H4 (cell line): ENCODE measurements at places on chromosomes 2 and 18.
A peak's percentile ranks its signal among the peaks of the same experiment; 100 is the strongest.

GRCh38 chr2:60741576-60741975 lies 14.5 kb upstream of the PAPOLG start:
- no peak for DNase-seq

DNA sequence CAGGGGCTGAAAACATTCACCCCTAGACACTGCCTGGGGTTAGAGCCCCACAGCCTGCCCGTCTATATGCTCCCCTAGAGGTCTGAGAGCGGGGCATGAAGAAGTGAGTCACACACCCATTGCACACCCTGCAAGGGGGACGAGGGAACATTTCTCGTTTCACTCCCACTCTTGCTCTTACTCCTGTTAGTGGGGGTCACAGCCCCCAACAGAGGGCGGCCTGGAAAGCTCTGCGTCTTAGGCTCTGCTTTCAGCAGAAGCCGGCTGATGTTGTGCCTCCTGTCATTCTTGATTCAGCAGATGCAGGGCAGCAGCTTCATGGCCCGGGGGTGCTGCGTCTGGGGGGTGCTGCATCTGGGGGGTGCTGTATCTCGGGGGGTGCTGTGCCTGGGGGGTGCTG lies 141.3 kb downstream of the ASB1 start:
- DNase-seq = no peak

- no peak for DNase-seq
These were observed 181.8 kb upstream of the RAB6C start for GRCh38 chr2:129797489-129798300.

DNA sequence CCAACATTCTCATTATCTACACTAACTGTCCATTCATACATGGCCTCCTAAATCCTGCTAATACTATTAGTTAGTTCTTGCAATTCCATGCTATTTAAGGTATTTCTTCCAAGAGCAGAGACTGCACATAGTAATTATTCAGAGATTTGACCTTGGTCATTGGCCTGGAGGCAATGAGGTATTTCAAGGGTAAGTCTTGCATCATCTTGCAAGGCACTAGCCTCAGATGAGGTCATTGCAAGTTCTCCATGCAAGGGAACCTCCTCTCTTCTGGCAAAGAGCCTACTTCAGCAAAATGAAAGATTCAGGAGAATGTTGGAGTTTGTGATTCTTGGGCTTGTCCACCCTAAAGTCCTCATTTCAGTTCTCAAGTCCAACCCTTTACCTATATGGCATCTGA lies 48.5 kb upstream of the IKZF2 start:
- peak; percentile 13 for DNase-seq

DNA sequence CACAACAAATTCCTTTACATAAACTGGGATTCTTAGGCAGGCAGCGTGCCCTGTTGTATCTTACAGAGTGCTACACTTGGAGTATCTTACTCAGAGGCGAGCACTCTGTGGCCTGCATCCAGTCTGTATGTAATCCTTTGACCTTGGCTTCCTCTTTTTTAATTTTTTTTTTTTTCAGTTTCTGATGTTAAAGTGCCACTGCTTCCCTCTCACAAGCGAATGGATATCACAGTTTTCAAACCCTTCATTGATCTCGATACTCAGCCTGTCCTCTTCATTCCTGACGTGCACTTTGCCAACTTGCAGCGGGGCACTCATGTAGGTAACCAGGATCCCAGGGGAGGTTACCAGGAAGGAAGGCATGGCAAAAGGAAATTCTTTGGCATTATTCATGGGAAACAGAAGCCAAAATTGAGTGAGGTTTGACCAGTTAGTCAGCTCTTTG lies 40.4 kb downstream of the GRHL1 start:
- DNase-seq = no peak

DNA sequence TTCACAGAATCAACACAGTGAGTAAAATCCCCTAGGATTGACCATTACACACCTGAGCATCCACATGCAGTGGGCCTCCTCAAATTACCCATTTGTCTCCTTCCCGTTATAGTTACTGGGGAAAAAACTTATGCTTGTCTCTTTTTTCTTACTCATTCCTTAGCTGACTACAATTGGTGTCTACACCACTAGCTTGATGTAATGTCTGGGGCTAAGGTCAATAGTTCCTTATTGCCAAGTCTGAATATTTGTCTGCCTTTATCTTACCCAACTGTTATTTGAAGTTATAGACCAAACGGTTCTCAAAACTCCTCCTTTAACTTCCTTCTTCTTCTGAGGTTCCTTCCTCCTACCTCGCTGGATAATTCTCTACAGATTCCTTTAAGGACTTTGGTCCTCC lies 41.9 kb upstream of the TMEM17 start:
- no peak for DNase-seq

DNA sequence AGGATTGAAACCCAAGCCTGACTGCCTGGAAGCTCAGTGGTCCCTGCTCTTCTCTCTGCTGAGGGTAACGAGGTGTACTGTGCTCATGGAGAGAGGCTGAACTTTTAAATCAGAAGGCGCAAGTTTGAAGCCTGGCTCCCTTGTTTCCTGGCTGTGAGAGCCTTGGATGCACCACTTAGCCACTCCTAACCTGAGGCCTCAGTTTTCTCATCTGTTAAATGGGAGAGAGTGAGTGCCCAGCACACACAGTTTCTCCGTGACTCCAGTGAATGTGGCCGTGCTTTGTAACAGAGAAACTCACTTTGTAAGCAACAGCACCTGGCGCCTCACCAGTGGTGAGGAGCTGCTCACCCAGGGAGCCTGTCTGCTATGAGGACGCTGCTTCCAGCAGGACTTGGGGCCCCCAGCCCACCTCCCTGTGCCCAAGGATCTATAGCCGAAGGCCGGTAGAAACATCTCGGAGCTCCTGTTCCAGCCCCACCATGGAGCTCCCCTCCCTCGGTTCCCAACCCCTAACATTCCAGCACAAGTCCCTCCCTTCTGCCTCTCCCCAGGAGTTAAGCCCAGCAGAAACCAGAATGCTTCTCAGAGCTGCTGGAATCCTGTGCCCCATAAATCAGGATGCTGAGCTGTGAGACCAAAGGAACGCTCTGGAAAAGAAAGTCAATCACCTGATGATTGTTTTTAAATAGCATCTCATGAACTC lies 20.3 kb upstream of the KCNK3 start:
- DNase-seq = no peak

GRCh38 chr18:46293742-46294181 lies 189.6 kb downstream of the HAUS1 start:
- no peak for DNase-seq

DNA sequence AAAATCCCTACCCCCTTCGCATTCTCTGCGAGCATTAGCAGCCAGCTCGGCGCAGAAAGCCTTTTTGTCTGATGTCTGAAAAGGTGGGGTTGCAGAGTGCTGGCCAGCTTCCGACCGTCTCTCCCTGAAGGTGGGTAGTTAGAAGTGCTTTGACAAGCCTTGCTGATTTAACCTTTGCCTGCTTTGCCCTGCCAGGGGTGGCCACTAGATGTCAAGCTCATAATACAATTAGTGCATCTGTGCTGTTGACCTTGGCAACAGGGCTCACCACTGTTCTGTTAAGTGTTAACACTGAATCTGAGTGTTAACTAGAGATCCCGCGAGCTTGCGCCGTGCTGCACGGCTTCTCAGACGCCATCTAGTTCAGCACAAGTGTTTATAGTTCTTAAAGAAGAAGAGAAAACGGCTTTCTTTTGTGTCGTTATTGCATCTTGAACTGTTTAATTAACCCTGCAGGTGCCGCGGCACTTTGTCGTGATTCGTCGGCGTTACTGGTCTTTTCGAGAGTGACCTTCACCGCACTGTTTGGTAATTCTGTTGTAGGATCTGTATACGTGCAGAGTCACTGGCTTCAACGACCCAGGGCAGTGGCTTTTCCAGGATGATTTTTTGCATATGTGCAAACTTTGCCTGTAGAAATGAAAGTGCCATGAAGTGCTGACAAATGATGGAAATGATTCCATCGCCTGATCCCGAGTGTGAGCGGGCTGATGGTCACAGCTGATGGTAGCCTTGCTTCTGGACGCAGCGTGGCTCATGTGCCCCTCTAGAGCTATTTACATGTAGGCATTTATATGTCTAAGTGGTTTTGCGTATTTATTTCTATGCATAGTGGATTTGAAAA lies 5.5 kb downstream of the SALL3 start:
- DNase-seq = peak; percentile 26

DNA sequence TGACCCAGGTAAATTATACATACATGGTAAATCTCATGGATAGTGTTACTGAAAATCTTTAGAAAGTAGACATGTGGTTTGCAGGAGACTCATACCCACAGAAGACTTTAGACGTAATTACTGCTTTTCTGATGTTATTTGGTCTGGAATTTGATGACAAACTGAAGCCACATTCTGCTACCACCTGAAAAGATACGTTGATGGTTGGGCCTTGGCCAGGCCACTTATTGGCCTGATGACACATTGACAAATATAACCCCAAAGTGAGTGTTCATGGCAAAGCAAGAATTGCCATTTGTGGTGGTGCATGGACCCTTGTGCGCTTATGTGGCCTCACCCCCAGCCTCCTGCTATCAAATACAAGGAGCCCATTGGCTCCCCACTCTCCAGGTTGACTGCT lies 155.6 kb downstream of the METTL4 start:
- DNase-seq = no peak

DNA sequence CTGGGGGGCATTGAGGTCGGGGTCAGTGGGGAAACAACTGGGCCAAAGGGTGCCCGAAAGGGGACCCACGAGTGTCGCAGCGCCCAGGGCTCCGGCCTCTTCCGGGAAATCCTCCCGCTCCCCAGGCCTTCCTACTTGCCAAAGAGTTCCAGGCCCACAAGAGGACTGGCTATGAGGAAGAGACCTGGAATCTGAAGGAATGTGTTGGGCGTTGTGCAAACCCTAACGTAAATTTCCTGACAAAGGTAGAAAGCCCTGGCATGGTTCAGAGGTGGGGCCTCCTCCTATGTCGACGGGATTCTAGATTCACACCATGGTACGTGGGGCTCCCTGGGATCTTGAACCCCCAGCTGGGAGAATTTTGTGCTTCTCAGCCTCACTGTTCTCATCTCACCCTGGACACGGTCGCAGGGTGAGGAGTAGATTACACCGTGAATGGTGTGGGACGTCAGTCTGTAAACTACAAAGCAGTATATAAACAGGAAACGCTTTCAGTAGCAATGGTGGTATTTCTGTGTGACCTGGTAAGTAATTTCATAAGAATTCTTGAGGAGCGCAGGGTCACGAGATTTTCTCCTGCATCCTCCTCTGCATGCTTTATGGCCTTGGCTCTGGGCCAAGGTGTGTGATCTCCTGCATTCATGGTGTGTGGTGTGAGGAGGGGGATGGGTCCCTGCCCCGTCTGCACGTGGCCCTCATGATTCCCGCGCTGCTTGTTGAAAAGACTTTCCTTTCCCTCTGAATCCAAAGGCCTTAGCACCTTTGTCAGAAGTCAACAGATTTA lies 868 bp downstream of the HSBP1L1 start:
- peak; percentile 92 for DNase-seq

- DNase-seq = no peak
These were observed 11.9 kb upstream of the DNAH7 start for GRCh38 chr2:196080526-196080925.

DNA sequence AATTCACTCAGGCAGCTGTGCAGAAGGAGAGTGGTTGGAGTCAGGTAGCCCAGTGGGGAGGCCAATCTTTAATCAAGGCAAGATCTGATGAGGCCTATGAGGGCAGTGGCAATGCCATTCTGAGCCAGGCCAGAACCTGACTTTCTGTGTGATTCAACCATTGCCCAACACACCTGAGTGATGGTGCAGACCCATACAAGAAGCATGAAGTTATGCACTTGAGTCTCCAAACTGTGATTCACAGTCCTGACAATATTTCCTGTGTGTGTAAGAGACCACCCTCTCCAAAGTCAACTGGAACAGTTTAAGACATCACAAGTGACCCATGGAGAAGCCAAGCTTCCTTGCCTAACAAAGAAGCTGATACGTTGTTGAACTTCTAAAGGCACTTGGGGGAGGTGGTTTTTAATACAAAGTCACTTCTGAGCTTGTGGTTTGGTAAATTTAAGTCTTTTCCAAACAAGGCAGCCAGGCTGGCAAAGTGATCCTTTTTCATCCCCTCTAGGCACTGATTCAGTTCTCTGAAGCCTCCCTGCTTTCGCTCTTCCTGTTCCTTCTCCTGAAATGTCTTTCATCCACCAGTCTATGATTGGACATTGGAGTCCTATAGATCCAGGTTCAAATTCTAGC lies 49.0 kb downstream of the VSNL1 start:
- DNase-seq = peak; percentile 42

DNA sequence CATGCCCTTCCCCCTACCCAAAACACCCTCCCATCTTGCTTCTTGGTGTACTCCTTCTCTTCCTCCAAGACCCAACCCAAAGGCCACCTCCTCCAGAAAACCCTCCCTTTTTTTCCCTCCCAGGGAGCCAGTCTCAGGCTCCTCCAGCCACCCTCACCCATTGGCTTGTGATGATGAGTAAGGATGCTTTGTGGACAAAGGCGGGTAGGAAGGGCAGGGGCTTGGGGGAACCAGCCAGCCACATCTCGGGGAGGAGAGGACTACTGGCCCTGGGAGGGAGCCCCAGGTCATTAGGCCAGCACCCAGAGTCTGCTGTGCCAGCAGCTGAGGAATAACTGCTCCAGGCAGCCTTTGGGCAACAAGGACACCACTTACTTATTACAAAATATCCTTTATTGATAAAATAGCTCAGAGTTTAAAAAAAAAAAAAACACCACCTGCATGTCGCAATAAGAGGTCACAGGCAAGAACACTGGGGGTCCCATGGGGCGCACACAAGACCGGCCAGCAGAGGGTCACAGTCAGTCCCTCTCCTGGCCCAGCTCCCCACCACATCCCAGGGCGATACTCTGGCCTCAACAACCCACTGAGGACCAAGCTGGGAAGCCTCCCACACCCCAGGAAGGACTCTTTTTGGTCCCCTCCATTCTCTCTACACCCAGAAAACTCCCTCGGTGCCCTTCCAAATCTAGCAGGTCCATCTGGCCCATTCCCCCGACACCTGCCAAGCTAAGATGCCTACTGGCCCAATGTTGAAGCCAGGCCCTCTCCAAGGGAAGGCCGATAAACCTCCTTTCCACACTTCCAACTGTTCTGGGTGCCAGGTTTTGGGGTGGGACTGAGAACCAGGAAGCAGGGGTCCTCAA lies 3.6 kb downstream of the ADRA2B start:
- no peak for DNase-seq

DNA sequence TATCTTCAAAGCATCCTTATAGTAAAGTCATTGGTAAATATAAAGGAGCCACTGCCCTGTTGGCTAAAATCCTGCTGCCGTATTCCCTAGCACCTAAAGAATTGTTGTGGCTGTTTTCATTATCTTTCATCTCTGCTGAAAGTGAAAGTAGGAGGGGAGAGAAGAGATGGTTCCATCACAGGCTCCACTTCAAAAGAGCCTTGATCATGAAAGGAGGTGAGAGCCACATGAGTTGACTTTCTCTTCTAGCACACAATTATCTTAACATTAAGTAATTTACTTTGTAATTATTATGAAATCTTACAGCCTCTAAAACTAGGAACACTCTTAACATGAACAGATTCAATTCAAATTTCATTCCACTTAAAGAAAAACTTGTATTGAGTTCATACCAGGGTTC lies 1050.9 kb upstream of the LRRTM1 start:
- no peak for DNase-seq

- DNase-seq = no peak
These were observed 113.9 kb downstream of the MAP4K4 start for GRCh38 chr2:101811226-101812015.

GRCh38 chr2:128986026-128986715 lies 667.5 kb upstream of the HS6ST1 start:
- DNase-seq = no peak

GRCh38 chr2:133171393-133172004 lies 396.8 kb downstream of the NCKAP5 start:
- peak; percentile 59 for DNase-seq
